ENCODE measurements at places on chromosomes 16 and 17. TPM values are rescaled to one million over a fixed set of nuclear protein-coding genes. Genes with fewer than 3 reads are reported as not detected.

The AXIN2 gene
- 10.5 TPM for total RNA-seq

The AOC2 gene
- total RNA-seq = 1.8 TPM

The KLHL11 gene
- total RNA-seq = 35.7 TPM

The KRT13 gene
- 1.6 TPM for total RNA-seq

The SMIM5 gene
- 2.6 TPM for total RNA-seq

GRCh38 chr16:88365244-88365865, 17.4 kb upstream of the ZNF469 start:
- no peaks in the 10 kb centered on the region for H3K4me1 ChIP-seq
- no peaks in the 10 kb centered on the region for H3K27me3 ChIP-seq

DNA sequence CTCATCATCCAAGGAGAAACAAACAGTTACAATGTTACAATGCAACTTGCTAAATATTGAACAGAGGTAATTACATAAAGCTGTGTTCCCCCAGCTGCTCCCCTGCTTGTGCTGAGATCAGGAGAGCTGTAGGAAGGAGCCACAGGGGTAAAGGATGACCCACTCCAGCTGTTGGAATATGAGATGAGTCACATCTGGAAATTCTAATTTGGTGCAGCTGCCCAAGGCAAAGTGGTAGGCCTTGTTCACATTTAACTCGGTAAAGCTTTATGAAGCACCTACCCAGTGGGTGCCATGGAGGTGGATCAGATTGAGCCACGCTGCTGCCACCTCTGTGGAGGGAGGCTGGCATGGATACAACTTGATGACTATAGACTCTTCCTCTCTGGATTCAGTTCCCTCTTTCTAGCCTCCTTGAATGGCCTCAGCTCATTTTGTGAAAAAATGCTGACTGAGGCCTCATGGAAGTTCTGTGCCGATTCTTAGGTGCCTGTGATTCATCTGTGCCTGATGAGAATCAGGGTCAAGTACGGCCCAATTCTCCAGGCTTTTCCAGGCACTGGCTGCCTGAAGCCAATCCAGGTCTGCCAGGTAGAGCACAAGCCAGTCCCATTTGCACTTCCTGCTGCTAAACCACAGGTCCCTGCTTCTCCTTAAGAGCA, 7.4 kb downstream of the ZNF689 start:
- H3K27me3 ChIP-seq = no peaks in the 10 kb centered on the region
- no peak for DNase-seq
- no peaks in the 10 kb centered on the region for H3K4me1 ChIP-seq
- H3K27ac ChIP-seq = peak overlapping the region; percentile 52
- H3K36me3 ChIP-seq = peaks cover 12% of the 10 kb centered on the region
- no peak overlapping the region for H3K4me3 ChIP-seq

DNA sequence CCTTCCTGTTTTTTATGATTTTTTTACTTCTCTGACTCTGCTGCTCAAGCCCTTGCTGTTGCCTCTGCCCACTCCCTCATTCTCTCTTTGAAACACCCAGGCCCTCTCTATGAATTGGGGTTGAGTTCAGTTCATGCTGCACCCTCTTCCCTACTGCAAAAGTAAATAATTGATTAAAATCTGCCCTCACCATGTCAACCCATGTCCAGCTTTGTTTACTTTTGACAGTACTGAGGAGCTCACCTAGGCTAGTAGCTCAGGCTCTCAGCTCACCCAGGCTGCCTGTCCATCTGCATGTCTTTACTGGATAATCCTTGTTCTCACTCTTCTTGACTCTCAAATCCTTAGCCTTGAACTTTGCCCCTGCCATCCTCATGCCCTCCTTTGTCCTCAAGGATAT, 95.2 kb downstream of the SPACA3 start:
- DNase-seq = no peak
- H3K27me3 ChIP-seq = no peaks in the 10 kb centered on the region
- H3K27ac ChIP-seq = no peak overlapping the region
- no peak overlapping the region for H3K4me3 ChIP-seq
- no peaks in the 10 kb centered on the region for H3K4me1 ChIP-seq

GRCh38 chr17:76554131-76554530, 14.3 kb downstream of the PRCD start:
- no peak overlapping the region for H3K4me3 ChIP-seq
- H3K27ac ChIP-seq = peak overlapping the region; percentile 73
- DNase-seq = peak; percentile 84
- H3K27me3 ChIP-seq = no peaks in the 10 kb centered on the region
- H3K4me1 ChIP-seq = peaks cover 3% of the 10 kb centered on the region

GRCh38 chr17:61487161-61487988, 35.2 kb downstream of the TBX4 start:
- H3K36me3 ChIP-seq = no peaks in the 10 kb centered on the region
- no peaks in the 10 kb centered on the region for H3K4me1 ChIP-seq
- DNase-seq = no peak
- no peak overlapping the region for H3K27ac ChIP-seq

DNA sequence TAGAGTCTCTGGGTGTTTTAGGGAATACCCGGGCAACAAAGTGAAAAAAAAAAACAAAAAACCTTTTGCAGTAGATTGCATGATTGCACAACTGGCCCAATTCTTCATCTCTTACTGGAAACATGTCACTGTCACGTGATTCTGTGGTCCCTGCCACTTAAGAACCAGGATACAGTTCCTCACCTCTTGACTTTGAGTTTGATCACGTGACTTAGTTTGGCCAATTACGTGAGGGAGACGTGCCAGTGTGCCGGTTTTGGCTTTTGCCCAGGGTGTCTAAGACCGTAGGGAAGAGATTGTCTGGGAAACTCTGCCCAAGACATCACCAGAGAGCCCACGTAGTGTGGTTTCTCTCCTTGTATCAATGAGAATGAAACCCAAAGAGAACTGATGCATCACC, 88.7 kb downstream of the GRIN2A start:
- no peak overlapping the region for H3K27ac ChIP-seq
- no peaks in the 10 kb centered on the region for H3K4me1 ChIP-seq
- no peaks in the 10 kb centered on the region for H3K27me3 ChIP-seq
- no peak overlapping the region for H3K4me3 ChIP-seq
- DNase-seq = no peak
- no peaks in the 10 kb centered on the region for H3K36me3 ChIP-seq

Measured in breast epithelium (tissue), 4 donors.